ENCODE measurements at places on chromosomes 6 and 20.

- peak; percentile 76 for DNase-seq
These were observed 7.8 kb upstream of the MRS2 start for GRCh38 chr6:24394780-24395437.

DNA sequence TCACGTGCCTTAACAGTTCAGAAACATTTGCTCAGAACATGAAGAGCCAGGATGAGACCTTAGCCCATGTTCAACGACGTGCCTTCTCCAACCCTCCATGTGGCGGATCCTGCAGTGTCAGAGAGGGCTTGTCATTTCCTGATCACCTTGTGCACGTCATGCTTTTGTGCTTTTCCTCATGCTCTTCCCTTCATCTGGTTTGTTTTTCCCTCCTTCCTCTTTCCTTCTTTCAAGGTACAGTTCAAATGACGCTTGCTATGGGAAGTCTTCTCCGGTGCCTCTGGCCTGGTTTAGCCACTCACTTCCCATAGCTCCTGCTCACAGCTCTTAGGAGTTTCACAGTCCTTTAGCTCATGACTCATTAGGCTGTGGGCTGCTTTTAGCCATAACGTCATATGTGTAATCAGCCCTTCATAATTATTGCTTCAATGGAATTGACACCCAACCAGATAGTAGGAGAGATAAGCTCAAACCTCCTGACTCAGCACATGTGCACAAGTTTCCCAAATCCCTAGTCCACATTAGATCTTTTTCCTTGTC is 102.7 kb upstream of the CNKSR3 start:
- peak; percentile 85 for DNase-seq

DNA sequence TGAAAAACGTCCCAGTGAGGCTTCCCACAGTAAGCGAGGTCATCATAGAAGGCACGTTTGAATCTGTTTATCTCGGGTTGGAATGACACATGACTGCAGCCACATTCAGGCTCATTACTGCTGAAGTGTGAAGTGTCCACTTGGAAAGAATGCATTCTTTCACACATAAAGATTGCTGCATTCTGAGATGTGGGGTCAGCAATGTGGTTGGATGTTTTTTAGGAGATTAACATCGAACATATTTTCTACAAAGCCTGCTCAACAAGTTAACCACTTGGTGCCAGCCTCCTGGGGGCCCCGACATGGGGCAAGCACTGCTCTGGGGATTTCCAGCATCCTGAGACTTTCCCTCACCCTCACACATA is 79.9 kb downstream of the BMP6 start:
- peak; percentile 10 for DNase-seq

- peak; percentile 92 for DNase-seq
These were observed at the start of gene ILRUN for GRCh38 chr6:34696739-34697543. Gene ILRUN, minus strand, starts transcription at chr6:34696767. Its CDS starts 164 bp downstream, at chr6:34696603.

GRCh38 chr6:4736371-4736873 is 39.8 kb upstream of the CDYL start:
- DNase-seq, result no peak

DNA sequence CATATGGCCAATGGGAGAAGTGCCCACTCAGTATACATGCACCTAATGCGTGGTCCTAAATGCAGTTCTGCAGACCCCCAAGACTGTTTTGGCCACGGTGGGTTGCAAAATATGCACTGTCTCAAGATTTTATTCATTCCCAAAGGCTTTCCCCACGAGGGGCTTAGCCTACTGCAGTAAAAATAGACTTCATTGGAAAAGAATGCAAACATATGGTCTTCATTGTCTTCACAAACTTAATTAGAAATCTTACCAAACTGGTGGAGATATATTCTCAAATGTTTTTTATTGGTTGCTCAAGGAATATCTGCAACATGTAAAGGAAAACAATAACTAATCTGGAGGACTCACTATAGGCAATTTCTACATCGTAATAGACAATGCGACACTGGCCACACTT is 31.6 kb upstream of the PRL start:
- DNase-seq, result peak; percentile 71

DNA sequence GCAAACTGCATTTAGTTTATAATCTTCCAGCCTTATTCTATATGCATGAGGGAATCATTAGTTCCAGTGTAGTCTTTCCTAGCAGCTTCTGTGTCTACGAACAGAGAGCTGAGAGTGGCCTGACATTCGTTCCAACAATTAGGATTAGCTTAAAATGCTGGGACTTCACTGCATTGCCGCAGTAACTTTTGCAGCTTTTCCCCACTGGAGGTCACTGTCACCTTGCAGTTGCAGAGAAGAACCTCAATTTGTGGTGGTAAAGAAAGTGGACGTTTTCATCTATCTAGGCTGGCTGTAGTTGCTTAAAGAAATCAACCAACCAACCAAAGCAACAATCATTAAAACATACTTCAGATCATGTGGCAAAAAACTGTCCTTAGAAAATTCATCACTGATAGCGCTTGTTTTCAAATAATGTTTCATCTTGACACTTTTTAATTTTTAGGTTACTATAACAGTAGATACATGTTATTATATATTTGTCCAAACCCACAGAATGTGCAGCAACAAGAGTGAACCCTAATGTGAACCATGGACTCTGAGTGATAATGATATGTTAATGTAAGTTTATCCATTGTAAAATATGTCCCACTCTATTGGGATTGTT is 12.2 kb downstream of the MYLK4 start:
- DNase-seq, result peak; percentile 65

DNA sequence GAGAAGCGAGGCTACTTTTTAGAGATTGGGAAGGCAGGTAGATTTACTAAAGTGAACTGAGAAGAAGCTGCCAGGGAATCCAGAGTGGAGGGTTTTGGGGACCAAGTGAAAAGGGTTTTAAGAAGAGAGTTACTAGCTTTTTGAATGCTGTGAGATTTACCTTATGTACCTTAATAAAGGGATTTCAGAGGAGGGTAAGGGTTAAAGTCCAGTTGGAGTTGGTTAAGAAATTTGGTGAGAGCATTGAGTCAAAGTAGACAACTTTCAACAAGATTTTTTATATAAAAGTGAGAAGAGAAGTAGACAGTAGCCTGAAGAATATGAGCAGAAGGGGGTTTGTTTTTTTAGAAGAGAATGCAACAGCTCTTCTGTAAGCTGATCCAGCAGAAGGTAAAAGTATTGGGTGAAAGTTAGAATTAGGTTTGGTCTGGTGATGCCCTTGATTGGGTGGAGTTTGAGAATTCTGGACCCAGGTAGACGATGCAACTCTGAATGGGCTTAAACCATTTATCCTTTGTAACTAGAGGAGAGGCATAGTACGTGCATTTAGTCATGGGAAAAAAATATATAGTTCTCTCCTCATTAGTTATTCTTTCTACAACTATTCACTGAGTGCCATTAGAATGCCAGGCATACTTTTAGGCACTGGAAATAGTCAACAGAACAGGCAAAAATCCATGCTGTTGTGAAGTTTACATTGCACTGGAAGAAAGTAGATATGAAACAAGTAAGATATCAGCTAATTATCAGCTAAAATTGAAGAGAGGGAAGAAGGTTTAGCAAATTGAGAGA is 44.8 kb downstream of the ATRN start:
- peak; percentile 70 for DNase-seq

DNA sequence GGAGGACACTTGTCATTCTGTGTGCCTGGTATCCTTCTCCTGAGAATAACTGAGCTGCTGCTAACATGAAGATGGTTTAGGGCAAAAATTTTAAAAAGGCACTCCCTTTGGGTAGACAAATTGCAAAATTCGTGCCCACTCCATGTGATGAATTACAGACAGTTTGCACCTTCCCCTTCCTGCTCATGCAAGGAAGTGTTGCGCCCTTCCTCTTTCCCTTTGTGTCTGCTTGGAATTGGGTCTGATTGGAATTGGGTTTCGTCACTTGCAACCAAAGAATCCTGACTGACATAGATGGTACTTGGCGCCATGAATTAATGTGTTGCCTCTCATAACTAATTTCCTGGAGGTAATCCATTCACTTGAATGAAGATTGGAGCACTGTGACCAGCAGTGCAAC is 62.3 kb upstream of the SHLD1 start:
- DNase-seq, result no peak

DNA sequence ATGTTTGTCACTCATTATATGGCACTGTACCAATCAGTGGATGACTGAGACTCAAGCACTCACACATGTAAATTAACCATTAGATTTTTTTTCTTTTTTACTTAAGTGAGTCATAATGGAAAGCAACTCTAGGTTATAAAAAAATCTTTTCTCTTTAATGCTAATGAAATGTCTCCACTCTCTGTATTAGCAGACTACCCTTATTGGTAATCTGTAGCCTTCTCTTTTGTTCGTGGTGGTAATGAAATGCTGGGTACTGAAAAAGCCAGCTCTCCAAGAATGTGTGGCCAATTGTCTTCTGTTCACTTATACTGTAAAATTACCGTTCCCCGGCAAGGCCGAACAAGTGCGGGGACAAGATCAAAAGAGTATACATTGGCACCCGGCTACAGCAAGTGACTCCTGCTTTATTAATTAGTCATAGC is 69.0 kb downstream of the AFG1L start:
- no peak for DNase-seq

DNA sequence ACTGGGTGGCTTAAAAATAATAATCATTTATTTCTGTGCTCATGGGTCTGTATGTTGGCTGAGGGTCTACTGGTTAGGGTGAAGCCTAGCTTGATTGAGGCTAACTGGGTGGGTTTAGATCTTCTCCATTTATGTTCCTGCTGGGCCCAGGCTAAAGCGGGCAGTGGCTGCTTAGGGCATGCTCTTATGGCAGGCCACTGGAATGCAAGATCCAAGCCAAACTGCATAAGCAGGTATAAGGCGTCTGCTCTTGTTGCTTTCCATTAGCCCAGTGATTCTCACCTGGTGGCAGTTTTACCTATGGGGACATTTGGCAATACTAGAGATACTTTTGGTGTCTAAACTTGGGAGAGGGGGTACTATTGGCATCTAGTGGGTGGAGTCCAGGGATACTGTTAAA is 44.5 kb downstream of the QKI start:
- no peak for DNase-seq

GRCh38 chr20:15287329-15287728 is 949.9 kb upstream of the FLRT3 start:
- DNase-seq, result no peak

- peak; percentile 85 for DNase-seq
These were observed 42.7 kb downstream of the TRPC4AP start for GRCh38 chr20:35049776-35050352.

DNA sequence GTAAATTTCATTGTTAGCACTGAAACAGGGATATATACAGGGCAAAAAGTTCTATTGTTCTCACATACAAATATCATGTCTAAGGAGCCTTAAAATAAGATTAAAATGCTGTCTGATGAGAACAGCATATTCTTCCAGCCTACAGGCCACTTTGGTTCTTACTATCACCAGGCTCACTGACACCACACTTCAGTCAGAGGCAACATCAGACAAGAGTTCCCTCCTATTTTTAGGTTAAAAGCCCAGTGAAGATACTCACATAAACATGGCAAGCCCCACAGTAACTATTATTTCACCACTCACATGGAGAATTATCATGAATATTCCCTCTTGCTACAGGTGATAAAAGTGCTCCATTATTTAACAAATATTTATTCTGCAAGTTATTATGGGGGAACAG is 175.8 kb downstream of the ISM1 start:
- DNase-seq, result no peak

DNA sequence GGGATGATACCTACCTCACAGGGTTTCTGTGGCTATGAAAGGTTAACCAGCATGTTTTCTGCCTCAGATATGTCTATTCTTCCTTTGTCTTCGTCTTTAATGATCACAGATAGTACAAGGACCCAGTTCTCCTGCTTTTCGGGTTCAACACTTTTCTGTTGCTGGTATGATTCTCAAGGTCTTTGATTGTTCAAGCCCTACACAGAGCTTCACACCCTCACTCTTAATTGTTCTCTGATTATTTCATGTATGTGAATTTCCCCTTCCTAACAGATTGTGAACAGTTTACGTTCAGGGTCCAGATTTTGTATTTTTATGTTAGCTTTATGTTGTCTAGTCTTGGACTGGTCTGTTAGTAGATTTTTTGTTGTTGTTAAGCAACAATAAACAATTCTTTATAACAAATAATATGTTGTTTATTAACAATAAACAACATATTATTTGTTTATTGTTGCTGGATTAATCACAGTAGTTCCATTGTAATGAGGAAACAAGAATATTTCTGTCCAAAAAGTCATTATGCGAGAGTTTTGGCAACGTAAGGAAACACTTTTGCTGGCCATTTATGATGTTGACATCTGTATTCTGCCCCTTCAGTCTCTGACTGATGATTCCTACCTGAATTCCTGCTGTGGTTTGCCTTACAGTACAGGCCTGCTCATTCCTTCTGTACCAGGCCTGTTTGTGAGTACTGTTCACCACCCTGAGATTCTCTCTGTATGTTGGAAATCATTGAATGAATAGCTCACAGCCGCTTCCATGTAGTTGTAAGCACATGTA is 27.2 kb upstream of the TULP4 start:
- peak; percentile 31 for DNase-seq

- DNase-seq, result no peak
These were observed 11.0 kb downstream of the FAM135A start for GRCh38 chr6:70424291-70424690.

DNA sequence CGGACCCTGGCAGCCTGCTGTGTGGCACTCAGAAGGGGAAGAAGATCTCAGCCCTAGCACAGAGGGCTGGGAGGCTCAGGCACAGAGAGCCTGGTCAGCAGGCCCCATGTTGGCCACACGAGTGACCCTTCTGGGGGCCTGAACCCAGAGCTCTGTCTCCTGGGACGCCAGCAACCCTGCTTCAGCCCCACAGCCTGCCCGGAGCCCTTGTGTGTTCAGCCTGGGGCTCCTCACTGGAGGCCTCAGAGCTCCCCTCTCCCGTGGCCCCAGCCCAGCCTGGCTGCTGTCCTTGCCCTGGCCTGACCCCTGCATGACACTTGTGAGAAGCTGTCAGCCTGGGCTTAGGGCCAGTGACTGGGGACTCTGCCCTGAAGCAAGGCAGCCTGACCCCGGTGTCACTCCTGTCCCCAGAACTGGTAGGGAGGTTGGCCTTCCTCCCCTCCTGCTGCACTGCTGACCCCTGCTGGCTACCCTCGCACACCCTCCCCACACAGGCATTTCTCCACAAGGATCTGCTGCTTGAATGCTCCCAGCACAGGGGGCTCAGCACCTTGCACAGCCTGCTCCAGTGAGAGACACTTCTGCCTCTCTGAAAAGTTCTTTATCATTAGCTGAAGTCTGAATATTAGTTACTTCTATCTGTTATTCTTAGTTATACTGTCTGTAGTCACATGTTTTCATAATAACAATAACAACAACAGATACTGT is 15.4 kb upstream of the IP6K3 start:
- peak; percentile 66 for DNase-seq

GRCh38 chr6:41503827-41504465 is 42.2 kb upstream of the FOXP4 start:
- peak; percentile 85 for DNase-seq

- DNase-seq, result no peak
These were observed 120.1 kb upstream of the TIAM2 start for GRCh38 chr6:154874773-154875592.

DNA sequence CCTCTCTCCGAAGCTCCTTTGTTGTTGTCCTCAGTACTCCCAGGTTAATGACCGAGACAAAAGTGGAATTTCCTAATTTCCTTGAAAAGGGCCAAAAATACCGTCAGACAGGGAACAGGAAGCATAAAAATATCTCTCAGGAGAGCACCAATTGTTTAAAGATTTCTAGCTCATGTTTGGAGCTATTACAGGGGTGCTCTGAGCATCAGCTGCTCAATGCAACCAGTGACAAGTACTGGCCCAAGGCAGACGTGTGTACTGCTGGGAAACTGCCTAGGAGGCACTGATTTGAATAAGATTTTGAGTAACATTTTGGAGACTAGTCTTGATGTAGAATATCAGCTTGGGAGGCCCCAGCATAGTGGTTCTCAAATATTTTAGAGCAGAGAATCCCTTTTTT is 17.3 kb downstream of the LAMA4 start:
- no peak for DNase-seq

- no peak for DNase-seq
These were observed 328.4 kb downstream of the ESR1 start for GRCh38 chr6:152135755-152136448.

GRCh38 chr6:23403460-23403859 is 722.6 kb upstream of the NRSN1 start:
- DNase-seq, result no peak
